ENCODE measurements at places on chromosomes 5 and 9.

- DNase-seq = no peak
Observed at GRCh38 chr5:138831703-138832102, 43.4 kb downstream of the LRRTM2 start.

GRCh38 chr5:142478113-142478512 is 153.3 kb upstream of the SPRY4 start:
- no peak for DNase-seq

DNA sequence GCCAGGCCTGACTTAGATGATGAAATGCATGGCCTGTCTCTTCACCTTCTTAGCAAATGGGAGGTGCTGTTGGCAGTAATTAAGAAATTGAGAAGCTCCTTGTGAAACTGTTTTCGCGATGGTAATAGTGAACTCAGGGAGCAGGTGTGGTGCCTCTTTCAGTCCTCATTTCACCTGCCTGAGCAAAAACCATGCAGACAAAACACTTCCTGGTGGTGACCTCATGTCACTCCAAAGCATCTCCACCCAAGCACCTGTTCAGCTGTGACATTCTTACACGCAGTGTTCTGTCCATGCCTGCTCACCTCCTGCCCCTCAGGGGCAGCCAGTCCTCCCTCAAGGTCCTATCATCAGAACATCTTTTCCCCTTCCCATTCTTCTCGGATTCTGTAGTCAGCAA is 146.5 kb downstream of the CD180 start:
- DNase-seq = no peak

DNA sequence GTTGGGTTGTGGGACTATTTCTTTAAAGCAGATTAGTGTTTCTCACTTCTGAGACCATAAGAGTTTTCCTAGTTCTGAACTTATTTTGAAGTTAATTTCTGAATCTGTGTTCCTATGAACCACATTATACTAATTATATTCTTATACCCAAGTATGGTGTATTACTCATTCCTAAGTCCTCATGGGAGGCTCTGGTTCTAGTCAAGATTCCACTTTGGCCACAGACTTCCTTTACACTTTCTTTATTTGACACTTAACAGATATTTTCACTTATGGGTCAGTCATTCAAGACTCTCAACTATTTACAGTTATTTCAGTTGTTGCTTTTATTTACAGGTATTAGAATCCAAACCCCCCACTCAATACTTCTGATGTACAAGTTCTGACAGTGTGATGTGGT is 937.2 kb upstream of the TYRP1 start:
- DNase-seq = no peak

DNA sequence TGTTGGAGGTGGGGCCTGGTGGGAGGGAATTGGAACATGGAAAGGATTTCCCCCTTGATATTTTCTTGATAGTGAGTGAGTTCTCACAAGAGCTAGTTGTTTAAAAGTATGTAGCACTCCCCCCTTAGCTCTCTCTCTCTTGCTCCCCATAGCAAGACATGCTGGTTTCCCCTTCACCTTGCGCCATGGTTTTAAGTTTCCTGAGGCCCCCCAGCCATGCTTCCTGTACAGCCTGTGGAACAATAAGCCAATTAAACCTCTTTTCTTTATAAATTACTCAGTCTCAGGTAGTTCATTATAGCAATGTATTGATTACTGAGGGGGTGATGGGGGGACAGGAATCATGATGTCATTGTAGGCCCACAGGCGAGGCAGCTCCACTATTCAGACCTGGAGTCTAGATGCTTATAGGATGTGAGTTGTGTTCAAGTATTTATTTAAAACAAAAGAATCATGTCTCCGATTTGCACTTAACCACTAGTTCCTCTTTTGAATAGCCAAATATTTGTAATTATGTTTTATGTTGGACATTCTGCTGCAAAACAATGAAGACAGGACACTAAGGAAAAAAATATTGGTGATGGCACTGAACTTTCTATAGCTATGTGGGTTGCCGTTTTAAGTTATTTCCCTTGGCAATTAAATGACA is 156.6 kb downstream of the TMEM38B start:
- no peak for DNase-seq

DNA sequence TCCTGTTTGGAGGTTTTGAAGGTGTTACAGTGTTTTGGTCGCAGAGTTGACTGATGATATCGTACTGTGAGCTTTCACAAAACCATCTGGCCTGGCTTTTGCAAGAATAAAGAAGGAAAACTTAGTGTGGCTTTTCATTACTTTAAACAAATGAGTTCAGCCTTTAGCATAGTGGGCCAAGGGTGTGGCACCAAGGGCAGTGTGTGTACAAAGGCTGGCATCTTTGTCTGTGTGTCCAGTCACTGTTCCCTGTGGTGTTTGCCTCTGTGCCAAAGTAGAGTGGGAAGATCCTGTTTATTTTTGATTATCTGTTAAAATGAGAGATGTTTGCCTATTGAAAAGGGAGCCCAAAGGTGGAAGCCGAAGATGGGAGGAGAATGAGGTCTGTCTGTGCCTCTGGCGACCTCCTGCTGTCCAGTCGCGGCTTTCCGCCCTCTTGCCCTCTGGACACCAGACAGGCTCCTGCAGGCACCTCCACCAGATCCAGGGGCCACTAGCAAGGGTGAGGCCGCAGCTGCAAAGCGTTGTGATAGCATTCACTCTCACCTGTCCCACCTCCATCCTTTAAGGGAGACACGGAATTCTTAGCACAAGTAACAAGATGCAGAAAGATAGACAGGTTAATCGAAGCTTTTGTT is 113.7 kb downstream of the TRIO start:
- DNase-seq = no peak

DNA sequence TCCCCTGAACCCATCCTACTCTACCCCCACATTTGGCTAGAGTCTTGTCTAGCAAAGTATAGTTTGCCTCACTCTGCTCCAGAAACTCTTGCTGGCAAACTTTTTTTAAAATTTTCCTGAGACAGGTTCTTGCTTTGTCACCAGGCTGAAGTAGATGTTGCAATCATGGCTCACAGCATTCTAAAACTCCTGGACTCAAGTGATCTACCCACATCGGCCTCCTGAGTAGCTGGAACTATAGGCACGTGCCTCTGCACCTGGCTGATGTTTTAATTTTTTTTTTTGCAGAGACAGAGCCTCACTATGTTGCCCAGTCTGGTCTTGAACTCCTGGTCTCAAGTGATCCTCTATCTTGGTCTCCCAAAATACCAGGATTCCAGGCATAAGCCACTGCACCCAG is 175.8 kb upstream of the FBXL17 start:
- DNase-seq = no peak

DNA sequence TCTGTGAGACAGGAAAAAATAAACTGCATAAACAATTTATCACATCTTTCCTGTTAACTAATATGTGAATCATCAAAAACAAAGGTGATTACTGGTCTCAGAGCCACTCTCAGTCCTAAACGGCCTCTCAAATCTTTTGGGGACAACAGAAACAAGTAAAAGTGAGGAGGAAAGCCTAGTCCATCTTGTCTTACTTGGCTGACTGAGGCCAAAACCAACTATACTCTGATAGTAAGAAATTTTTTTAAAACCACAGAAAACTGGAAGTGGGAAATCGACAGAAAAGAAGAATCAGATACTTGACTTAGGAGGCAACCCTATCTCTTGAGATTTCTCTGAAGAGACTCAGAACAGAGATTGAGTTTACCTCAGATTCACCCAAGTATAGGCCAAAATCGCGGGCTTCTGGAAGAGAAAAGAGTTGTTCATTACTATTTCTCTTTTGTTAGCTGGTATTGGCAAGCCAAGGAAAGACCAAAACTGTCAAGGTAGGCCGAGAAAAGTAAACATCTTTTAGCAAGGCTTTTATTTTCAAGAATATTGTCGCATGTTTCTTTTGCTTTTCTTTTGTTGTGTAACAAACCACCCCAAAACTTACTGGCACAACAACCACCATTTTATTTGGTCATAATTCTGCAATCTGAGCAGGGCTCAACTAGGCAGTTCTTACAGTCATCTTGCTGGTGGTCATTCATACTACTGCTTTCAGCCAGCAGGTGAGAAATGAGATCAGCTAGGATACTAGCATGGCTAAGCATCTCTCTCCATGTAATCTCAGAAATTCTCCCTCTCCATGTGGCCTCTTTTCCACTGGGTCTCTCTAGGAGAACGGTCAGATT is 46.1 kb downstream of the RFX3 start:
- DNase-seq = no peak

DNA sequence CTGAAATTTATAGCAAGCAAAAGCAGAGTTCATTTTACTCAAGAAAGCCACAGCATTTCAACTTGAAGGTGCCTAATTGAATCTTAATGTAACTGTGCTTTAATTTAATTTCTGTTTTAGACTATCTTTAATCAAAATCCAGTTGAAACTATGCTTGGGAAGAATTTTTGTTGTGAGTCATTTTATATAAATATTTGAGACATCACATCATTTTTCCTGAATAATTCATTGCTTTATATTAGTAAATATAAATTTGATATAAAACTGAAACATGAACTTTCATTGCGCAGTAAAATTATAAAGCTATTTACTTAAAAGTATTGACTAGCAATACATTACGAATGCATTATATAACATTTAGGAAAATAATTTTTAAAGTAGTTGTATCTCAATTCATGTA is 1937.1 kb upstream of the CDH9 start:
- no peak for DNase-seq

DNA sequence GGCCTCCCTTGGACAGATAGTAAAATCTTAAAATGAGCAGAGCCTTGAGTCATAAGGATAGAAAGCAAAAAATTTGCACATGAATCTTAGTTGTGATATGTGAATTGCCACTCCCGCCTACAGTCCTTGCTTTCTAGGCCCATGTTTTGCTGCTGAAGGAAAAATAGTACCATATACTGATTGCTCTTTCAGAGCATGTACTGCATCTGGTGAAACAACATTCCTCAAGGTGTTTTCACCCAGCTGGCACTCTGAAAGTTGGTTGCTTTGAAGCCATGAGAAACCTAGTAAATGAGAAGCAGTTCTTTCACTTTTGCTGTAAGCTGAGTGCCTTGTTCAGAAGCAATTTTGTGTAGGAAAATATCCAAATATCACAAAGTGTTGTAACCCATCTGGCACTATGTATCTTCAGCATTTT is 10.3 kb downstream of the CDC37L1 start:
- DNase-seq = no peak

GRCh38 chr5:67182301-67182790 is 14.3 kb downstream of the CD180 start:
- DNase-seq = no peak

- DNase-seq = no peak
Observed at GRCh38 chr9:109707355-109707754, 72.6 kb upstream of the PALM2AKAP2 start.

DNA sequence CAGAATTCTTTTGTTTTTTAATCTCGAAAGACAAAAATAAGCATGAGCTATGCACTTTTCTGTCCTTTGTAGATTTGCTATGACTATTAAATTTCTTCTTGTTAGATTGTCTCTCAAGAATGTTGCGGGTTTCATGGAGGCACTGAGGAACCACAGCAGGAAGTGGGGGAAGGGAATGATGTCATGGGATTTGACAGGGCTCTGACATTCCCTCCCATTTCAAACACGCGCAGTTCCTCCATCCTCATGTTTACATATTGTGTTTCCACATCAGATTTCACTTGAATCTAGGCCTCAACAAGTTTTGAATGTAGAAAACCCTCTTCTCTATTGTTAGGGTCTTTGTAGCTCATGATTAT is 154.8 kb downstream of the PALM2AKAP2 start:
- no peak for DNase-seq

GRCh38 chr5:160837211-160837610 is 14.8 kb downstream of the ATP10B start:
- no peak for DNase-seq

DNA sequence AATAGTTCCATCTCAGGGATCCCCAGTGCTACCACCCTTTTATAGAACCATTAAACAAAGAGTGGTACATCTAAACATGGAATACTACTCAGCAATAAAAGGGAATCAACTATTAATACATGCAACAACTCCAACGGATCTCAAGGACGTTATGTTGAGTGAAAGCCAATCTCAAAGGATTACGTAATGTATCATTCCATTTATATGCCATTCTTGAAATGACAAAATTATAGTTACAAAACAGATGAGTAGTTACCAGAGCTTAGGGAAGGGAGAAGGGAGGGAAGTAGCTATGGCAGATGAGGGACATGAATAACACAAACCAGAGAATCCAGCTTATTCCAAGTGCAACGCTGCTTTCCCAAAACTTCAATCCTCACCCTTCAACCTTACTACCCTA is 69.5 kb downstream of the ACTL7B start:
- DNase-seq = no peak

DNA sequence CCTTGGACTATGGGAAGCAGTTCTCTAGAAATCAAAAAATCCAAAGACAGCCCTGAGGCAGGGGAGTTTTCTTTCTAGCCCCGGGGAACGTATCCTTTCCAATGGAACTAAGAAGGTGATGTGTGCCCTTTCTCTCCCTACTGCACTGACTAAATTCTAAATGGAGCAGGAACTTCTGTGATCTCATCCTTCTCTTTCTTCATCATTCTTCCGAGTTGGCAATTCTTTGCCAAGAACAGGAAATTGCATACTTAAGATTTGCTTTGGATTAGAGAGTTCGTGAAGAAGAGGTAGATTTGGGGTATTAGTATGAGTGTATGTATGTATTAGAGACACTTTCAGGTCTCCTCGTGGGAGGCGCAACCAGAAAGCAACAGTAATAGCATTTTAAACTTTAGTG is 178.0 kb upstream of the PIK3R1 start:
- DNase-seq = no peak

- no peak for DNase-seq
Observed at GRCh38 chr5:159913048-159913447, 3.2 kb upstream of the ADRA1B start.

DNA sequence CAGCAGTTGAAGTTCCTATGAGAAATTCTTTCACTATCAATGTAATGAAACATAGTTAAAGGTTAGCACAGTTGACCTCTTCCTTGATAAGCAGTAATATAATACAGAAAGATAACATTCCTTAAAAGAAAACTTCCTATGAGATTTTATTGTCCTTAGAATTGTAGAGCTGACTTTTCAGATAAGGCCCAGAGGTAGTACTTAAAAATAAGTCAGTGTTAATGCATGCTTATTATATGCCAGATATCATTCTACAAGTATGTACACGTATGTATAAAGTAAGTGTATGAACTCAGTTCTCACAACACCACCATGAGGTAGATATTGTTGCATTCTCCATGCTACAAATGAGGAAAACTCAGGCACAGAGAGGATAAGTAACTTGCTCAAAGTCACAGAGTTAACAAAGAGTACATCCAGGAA is 15.3 kb downstream of the AP3S1 start:
- no peak for DNase-seq

- DNase-seq = no peak
Observed at GRCh38 chr9:38196714-38197113, 127.7 kb upstream of the SHB start.

- DNase-seq = no peak
Observed at GRCh38 chr5:160846642-160847041, 5.4 kb downstream of the ATP10B start.

GRCh38 chr5:156942064-156942463 is 21.0 kb downstream of the TIMD4 start:
- DNase-seq = no peak

GRCh38 chr5:156295431-156295830 is 31.5 kb upstream of the SGCD start:
- DNase-seq = no peak

GRCh38 chr9:125243792-125244260 is 2.7 kb upstream of the HSPA5 start:
- no peak for DNase-seq

- no peak for DNase-seq
Observed at GRCh38 chr9:2740616-2741015, 23.3 kb downstream of the KCNV2 start.

All from CMK (cell line).